HepG2 (cell line): ENCODE measurements at places on chromosomes 5 and 9.

DNA sequence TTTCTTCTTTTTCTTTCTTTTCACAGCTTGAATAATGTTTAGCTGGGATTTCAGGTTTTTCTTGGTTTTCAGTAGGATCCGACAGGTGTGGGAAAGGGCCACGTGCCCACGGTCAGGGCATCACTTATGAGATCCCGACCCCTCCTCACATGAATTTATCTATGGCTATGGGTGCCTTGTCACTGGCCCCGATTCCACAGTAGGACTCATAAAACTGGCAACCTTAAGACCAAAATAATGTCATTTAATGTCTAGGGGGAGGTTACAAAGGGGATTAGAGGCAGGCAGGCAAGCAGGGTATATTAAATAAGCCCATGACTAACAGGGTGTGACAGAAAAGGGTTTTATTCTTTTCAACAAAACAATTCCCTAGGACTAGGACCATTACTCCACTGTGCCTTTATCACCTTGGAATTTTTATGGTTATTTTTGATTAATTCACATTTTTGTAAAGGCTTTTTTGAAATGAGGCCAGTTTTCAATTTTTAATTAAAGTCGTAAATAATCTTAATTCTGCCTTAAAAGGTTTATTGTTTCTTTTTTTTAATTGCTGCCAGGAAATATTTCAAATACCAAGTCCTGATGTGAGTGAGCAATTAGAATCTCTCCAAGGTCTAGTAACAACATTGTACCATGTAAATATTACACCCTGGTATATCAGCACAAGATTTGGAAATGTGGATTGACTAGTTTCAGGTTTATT is 370.4 kb downstream of the GLIS3 start:
- H3K27me3 ChIP-seq, result no peaks in the 10 kb centered on the region
- DNase-seq, result no peak
- H3K27ac ChIP-seq, result no peak overlapping the region
- H3K4me3 ChIP-seq, result no peak overlapping the region

DNA sequence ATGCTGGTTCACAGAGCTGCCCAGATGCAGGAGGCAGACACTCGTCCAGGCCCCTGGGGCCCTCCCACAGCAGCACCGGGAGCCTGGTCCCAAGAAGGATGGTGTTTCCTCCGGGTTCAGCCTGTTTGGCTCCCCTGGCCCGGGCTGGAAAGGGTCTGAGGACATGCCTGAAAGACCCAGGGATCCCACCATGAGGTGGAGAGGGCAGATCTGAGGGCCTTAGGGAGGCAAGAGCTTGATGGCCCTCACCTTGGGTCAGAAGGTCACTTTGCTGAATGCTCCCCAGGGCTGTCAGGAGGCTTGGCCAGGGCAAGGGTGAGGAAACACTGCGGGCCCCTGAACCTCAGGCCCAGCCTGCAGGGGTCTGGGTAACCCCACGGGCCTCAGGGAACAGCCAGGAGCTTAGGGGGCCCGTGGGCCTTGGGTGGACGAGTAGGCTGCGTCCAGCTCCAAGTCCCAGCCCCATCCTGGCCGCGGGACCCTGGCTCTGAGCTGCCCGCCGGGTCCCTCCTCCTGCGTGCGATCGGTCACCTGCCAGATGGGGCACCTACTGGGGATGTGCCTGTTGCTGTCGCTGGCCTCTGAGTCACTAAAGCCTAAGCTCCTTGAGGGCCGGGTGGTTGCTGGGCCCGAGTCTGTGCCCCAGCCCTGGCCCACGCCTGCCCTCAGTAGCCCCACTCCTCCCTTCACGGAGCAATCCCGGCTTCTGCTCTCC is 106.2 kb downstream of the ZNF354C start:
- no peak overlapping the region for H3K4me3 ChIP-seq
- peaks cover 3% of the 10 kb centered on the region for H3K27me3 ChIP-seq
- no peak for DNase-seq
- no peaks in the 10 kb centered on the region for H3K36me3 ChIP-seq
- no peaks in the 10 kb centered on the region for H3K4me1 ChIP-seq

- no peak for DNase-seq
- H3K27ac ChIP-seq, result no peak overlapping the region
- H3K4me1 ChIP-seq, result no peaks in the 10 kb centered on the region
- H3K27me3 ChIP-seq, result peaks cover 4% of the 10 kb centered on the region; the same call in 1 of the 2 replicates
- H3K36me3 ChIP-seq, result peaks cover 25% of the 10 kb centered on the region; the same call in 2 of the 3 replicates
- no peak overlapping the region for H3K4me3 ChIP-seq
Observed at GRCh38 chr9:130891688-130892476, 4.7 kb downstream of the QRFP start.

DNA sequence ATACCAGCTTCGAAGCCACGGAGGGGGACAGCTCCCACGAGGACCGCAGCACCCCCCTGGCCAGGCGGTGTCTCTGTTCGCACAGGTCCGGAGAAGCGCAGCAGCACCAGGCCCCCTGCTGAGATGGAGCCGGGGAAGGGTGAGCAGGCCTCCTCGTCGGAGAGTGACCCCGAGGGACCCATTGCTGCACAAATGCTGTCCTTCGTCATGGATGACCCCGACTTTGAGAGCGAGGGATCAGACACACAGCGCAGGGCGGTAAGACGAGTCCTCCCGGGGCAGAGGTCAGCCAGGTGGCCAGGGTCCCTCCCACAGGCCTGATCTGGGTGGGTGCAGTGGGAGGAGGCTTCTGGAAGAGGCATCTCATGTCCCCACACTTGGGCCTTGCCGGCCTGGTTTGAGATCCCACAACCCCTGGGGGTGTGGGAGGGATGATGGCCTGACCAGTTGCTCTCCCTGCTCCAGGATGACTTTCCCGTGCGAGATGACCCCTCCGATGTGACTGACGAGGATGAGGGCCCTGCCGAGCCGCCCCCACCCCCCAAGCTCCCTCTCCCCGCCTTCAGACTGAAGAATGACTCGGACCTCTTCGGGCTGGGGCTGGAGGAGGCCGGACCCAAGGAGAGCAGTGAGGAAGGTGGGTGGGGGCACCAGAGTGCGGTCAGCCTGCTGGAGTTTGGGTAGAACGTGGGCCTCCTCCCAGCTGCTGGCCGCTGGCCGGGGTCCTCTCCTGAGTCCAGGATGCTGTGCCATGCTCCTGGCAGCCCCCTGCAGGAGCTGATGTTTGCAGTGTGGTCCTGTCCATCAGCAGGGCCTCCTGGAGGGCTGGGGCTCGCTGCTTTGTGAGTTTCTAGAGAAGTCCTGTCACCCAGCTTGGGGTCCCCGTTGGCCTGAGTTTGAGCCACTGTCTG is 2.8 kb upstream of the AJM1 start:
- H3K36me3 ChIP-seq, result peaks cover 11% of the 10 kb centered on the region
- no peak for DNase-seq
- no peak overlapping the region for H3K4me3 ChIP-seq
- no peaks in the 10 kb centered on the region for H3K27me3 ChIP-seq
- H3K27ac ChIP-seq, result peak overlapping the region; percentile 62
